ENCODE measurements at places on chromosomes 4 and X. TPM values are rescaled to one million over a fixed set of nuclear protein-coding genes. Genes with fewer than 3 reads are reported as not detected.

Gene NLGN3
- under 0.01 TPM for total RNA-seq

Gene SLC49A3
- total RNA-seq, result 18.3 TPM

Gene SPANXN3
- not detected for total RNA-seq

Gene FAM9B
- not detected for total RNA-seq

Gene LRIT3
- 0.16 TPM for total RNA-seq

Gene NCBP2L
- not detected for total RNA-seq

Gene CT45A3
- not detected for total RNA-seq

Gene TRIM2
- 26.7 TPM for total RNA-seq

Gene ENPEP
- total RNA-seq, result 9.8 TPM

Gene PCYT1B
- total RNA-seq, result 0.33 TPM

Gene ZNF185
- 19.5 TPM for total RNA-seq

Gene ADAM29
- not detected for total RNA-seq

Gene PPP4R3C
- total RNA-seq, result not detected

Gene TMEM47
- 37.0 TPM for total RNA-seq

Gene TBC1D8B
- 7.9 TPM for total RNA-seq

Gene AADAT
- total RNA-seq, result 6.2 TPM

Gene CPEB2
- 16.7 TPM for total RNA-seq

Gene KIT
- 297 TPM for total RNA-seq

Gene HSFX1
- 0.32 TPM for total RNA-seq

Gene PAGE4
- not detected for total RNA-seq

Gene PDGFC
- total RNA-seq, result 54.4 TPM

Gene EDA
- total RNA-seq, result 6.7 TPM

Gene GEMIN8
- 23.8 TPM for total RNA-seq

Data from breast epithelium (tissue), 4 donors.